ENCODE measurements at places on chromosomes 2 and 18.

- DNase-seq: peak; percentile 46
Observed at GRCh38 chr2:37196320-37197195, at the start of gene CEBPZOS. Gene CEBPZOS (plus strand): TSS chr2:37196496. CDS start chr2:37199705, 3,209 bp downstream.

GRCh38 chr2:172513935-172514586, 41.8 kb upstream of the PDK1 start:
- DNase-seq: no peak

- DNase-seq: no peak
Observed at GRCh38 chr2:83579507-83579906, 879.6 kb downstream of the SUCLG1 start.

- DNase-seq: no peak
Observed at GRCh38 chr18:73683409-73684238, 464.0 kb downstream of the FBXO15 start.

GRCh38 chr2:96555146-96555610, 18.6 kb downstream of the ARID5A start:
- no peak for DNase-seq

All from NCI-H510A (cell line).